ENCODE measurements at places on chromosomes 12 and 14.

GRCh38 chr12:64160021-64160710 lies 61.9 kb downstream of the KICS2 start:
- DNase-seq, result no peak

GRCh38 chr12:11576104-11576503 lies 73.4 kb upstream of the ETV6 start:
- DNase-seq, result no peak

DNA sequence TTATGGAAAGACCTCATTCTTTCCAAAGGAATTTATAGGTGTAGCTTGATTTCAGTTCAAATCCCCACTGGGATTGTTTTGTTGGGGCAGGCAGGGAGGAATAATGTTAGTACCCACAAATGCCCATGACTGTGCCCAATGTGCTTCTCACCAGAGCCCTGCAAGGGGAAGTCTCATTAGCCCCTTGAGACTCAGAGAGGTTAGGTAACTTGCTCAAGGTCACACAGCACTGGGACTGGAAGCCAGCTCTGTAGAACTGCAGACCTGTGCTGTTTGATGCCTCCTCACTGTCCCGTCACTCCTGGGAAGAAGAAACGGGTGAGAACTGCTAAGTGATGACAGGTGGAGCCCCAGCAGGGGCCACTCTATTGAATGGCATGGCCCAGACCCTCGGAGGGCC lies 8.9 kb downstream of the ANKRD9 start:
- DNase-seq, result no peak

GRCh38 chr12:55743406-55744339 lies 751 bp downstream of the GDF11 start:
- no peak for DNase-seq

DNA sequence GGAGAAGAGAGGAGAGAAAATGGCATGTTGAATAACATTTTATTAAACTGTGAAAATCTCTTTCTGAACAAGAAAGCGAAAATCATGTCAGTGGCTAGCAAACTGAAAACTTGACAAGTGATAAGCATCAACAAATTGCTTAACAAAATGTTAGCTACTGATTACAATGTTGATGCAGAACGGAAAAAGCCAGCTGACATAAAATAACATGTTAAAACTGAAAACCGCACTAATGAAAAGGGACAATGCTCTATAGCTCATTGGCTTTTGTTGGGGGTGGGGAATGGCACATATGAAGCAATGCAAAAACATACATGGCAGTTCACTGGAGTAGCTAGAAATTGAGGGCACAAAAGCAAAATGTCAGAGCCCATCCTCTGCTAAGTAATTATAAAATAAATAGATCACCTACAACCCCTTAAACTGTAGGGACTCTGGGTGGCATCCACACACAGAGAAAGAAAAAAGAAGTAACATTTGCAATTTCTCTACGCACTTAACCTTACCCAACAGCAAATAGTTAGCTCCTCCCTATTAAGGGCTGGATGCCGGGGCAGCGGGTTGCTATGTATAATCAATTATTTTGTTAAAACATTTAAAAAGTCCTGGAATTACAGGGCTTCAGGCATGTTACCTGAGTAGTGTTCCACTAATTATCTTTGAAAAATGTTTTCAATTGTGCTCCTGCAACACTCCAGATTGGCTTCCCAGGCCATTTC lies 129.2 kb upstream of the USP15 start:
- no peak for DNase-seq

DNA sequence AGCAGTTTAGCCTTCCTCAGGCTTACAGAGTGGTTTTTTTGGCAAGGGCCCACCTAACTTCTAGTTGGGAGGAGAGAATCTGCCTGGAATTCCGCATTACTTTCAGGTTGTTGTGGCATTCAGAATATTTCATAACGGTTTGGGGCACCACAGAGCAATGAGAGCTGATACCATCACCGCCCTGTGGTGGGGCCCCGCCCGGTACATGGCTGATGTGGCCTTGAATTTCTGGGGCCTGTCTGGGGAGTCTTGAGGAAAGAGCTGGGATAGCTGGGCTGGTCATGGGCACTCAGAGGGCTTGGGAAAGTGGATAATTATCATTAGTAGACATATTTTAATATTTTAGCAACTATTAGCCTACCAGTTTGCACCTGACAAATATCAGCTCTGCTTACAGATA lies 4.2 kb downstream of the TESPA1 start:
- no peak for DNase-seq

GRCh38 chr12:64082116-64082515 lies 140.0 kb downstream of the KICS2 start:
- no peak for DNase-seq

DNA sequence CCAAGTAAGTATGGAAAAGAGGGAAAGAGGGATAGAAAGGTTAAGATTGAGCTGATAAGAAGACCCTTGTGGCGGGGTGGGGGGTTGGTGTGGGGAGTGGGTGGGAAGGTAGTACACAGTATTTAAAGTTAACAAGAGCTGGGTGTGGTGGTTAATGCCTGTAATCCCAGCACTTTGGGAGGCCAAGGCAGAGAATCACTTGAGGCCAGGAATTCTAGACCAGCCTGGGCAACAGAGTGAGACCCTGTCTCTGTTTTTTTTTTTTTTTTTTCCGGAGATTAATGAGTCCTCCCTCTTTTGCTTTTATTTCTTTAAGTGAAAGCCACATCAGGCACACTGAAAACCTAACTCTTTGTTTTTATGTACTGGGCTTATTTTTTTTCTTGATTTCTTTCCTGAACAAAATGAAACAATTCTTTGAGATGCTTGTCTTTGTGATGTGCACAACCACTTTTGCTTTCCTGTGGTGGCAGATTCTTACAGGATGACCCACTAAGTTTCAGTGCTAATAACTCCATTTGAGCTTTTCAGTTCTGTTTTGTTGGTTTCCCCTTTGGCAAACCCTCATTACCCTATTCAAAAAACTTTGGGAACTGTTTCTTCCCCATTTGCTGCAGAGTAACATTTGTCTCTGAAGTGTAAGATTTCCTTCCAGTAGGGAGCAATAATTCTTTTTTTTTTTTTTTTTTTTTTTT lies 54.8 kb downstream of the WNK1 start:
- DNase-seq, result no peak

DNA sequence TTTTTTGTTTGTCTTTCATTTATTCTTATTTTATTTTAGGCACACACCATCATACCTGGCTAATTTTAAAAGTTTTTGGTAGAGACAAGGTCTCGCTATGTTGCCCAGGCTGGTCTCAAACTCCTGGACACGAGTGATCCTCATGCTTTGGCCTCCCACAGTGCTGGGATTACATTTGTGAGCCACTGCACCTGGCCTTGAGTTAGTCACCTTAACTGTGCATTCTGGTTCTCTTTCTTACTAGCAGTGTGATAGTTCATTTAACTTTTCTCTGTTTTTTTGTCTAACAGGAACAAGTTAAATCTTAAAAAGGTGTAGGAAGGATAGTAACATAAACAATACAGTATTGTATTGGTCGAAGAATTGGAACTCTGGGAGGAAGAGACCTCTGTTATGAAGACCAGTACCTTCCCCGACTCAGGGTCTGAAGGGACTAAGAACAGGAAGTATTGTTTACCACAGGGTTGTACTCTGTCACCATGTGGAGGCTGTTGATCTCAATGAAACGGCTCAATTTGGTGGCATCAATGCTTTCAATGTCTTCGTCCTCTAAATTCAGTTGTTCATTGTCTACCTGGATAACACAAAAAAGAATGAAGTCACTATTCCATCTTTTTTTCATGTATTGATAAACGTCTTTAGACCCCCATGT lies 17.7 kb downstream of the ERP27 start:
- no peak for DNase-seq

- no peak for DNase-seq
These were observed 117.2 kb upstream of the DNM1L start for GRCh38 chr12:32561931-32562341.

DNA sequence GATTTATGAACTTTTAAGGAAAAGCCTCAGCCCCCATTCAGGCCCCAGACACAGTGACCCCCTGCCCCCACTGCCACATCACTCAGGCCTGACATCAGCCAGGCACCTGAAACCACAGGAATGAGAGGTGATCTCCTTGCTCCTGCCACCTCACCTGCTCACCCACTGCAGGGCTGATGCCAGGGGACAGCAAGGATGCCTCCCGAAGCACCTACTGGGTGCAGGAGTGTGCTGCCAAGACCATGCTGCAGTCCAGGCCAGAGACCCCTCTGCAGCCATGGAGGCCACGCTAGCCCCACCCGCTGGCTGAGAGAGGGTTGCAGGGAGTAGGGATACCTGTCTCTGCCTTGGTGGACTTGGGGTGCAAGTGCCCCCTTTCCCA lies 18.6 kb upstream of the KRT7 start:
- no peak for DNase-seq

GRCh38 chr12:132523576-132524331 lies 33.8 kb downstream of the FBRSL1 start:
- DNase-seq, result no peak

DNA sequence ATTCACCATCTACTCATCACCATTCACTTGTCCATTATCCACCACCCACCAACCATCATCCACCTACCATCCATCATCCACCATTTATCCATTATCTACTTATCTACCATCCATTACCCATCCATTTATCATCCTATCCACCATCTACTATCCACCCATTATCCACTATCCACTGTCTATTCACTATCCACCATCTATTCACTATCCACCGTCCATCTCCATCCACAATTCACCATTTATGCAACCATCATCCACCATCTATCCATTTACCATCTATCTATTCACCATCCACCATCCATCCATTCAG lies 1.5 kb upstream of the AMN start:
- no peak for DNase-seq

GRCh38 chr14:67526676-67527459 lies 6.2 kb upstream of the PLEKHH1 start:
- DNase-seq, result no peak

DNA sequence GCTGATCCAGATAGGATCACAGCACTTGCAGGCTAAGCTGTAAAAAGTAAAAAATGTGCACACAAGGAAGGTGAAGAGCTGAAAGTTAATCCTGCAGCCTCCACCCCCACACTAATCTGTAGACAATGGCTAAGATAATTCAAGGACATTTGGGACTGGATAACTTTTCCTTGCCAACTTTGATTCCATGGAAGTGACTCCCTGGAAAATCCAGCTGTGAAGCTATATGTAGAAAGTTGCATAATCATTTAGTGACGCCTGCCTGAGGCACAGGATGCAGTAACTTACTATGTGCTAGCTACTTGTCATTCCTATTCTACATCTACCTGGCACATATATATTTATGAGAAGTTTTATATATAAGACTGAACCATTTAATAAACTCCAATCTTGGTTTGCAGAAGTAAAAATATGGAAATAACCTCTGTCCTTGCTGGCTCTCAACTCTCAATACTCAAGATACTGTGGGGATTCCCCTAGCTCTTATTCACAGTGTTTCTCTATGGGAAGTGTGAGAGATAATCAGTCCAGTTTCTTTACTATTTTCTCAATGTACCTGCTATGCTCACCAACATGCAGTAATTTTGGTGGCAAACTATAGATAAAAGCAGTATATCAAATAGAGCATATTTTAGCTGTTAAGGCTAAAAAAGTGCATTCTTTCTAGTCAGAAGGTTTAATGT lies 14.8 kb downstream of the LDHB start:
- DNase-seq, result no peak

GRCh38 chr14:74348241-74348734 lies at the start of gene VRTN:
TSS of gene VRTN (plus strand) at chr14:74348471. CDS start at chr14:74356784, 8,313 bp downstream.
- no peak for DNase-seq

DNA sequence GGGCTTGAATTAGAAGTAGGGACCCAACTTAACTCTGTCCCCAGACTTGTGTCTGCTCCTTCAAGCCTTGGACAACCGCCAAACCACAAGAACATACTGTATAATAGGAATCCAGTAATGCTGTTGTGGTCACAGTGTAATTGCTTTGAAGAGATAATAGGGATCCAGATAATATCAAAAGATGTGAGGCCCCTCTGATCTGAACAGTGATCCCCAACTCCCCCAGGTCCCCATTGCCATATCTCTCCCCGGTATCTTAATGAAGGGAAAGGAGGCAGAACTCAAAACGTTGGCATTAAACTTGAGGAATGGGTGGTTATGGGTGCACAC lies 8.5 kb upstream of the PLEKHH1 start:
- DNase-seq, result no peak

DNA sequence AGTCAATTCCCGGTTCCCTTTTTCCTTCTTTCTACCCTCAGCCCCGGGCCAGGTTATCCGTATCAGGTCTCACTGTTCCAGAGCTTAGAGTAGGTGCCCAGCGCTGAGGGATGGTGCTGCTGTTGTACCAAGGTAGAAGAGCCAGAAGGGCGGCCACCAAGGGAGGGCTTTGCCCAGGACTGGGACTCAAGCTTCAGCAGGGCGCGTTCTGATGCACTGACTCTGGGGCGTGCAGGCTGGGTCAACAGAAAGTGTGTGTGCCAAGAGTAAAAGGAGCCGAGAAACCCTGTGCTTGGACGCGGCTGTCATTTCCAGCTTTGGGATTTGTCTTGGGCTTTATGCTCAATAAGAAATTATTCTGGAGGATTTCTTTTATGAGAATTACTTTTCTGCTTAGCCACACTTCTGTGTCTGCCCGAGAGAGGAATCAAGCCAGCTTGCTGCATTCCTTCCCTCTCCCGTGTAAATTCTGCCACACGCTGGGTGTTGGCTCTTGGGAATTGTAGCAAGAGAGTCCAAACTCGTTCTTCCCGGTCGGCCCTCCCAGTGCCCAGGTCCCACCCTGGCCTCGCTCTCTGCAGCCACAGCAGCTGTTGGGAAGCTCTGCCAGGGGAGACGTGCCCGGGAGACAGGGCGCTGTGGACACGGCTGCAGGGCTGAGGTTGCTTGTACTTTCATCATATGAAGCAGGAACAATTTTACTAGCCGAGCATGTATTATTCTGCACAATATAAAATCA lies 98.0 kb downstream of the FBXL14 start:
- no peak for DNase-seq

DNA sequence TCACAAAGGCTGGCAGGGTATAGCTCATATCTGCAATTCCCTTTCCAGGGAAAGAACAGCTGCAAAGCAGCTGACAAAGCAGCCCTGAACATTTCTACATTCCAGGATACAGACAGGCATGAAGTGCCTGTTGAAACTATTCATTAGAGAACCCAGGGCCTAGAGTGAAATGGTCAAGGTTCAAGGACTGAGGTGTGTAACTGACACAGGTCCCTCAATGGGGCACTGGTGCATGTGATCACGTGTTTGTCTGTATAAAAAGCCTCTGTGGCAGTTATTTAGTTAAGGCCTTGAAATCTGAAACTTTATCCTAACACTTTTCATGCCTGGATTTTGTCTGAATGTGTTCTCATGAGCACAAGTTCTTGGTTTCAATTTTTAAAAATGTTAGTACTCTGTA lies 47.1 kb downstream of the GIT2 start:
- DNase-seq, result no peak

- no peak for DNase-seq
These were observed 40.5 kb downstream of the PSMA6 start for GRCh38 chr14:35332517-35333263.

All from NCI-H1436 treated with DMSO at 0.1 percent for 48 hours (cell line).